ENCODE measurements at places on chromosomes 7 and 10.

DNA sequence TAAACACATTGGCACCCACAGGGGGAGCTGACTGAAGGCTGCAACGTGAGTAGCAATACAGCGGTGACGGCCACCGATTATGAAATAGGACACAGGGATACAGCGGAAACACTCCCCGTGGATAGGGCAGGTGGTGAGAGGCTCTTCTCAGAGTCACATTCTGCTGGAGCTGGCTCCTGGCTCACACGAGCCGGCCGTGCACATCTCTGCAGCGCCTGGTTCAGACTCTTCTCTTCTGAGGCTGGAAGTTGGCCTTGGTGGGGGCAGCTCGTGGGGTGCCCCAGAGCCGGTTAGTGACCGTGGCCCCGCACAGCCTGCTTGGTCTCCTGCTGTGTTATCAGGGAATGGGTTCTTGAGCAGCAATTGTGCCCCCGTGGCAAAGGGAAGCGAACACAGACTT, 61.3 kb upstream of the EN2 start:
- no peak for DNase-seq

GRCh38 chr10:33790521-33791271, 456.2 kb upstream of the NRP1 start:
- DNase-seq = peak; percentile 9

- no peak for DNase-seq
Observed at GRCh38 chr10:78143576-78143975, 109.9 kb downstream of the RPS24 start.

GRCh38 chr7:33640741-33641140, 264.6 kb upstream of the BMPER start:
- no peak for DNase-seq

- no peak for DNase-seq
Observed at GRCh38 chr10:31757831-31758230, 170.8 kb downstream of the ARHGAP12 start.

GRCh38 chr7:93374345-93374940, 142.3 kb downstream of the VPS50 start:
- peak; percentile 52 for DNase-seq

- DNase-seq = peak; percentile 57
Observed at GRCh38 chr10:35372329-35372728, 36.0 kb downstream of the CCNY start.

- DNase-seq = no peak
Observed at GRCh38 chr7:139426258-139427028, 57.0 kb downstream of the KLRG2 start.

- no peak for DNase-seq
Observed at GRCh38 chr10:78166261-78166660, 132.6 kb downstream of the RPS24 start.

GRCh38 chr10:44966129-44966815, 6.7 kb downstream of the RASSF4 start:
- no peak for DNase-seq

- peak; percentile 15 for DNase-seq
Observed at GRCh38 chr7:43362652-43363034, 220.3 kb upstream of the STK17A start.

GRCh38 chr10:22631185-22631584, 83.2 kb downstream of the PIP4K2A start:
- DNase-seq = no peak

- DNase-seq = no peak
Observed at GRCh38 chr10:61108915-61109314, 164.9 kb upstream of the RHOBTB1 start.

GRCh38 chr10:126846959-126847358, 58.3 kb upstream of the DOCK1 start:
- no peak for DNase-seq

DNA sequence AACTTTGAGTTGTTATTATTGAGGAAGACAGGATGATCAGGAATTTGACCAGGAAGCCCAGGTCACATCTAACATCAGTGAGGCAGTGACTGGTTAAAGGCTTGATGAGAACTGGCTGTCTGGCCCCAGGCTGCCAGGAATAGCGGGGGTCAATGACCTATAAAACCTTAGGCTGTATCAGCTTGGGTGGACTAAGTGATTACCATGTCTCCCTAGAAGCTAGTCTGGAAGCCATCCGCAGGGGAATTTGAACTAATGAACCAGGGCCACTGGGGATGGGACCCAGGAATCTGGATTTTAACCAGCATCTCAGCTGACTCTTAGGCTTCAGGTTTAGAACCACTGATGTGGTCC, 56.6 kb downstream of the BPGM start:
- DNase-seq = no peak

- peak; percentile 29 for DNase-seq
Observed at GRCh38 chr10:62373995-62374861, at the start of gene ZNF365. ZNF365 (plus strand) TSS chr10:62374369; CDS start chr10:62376194, 1,825 bp downstream.

DNA sequence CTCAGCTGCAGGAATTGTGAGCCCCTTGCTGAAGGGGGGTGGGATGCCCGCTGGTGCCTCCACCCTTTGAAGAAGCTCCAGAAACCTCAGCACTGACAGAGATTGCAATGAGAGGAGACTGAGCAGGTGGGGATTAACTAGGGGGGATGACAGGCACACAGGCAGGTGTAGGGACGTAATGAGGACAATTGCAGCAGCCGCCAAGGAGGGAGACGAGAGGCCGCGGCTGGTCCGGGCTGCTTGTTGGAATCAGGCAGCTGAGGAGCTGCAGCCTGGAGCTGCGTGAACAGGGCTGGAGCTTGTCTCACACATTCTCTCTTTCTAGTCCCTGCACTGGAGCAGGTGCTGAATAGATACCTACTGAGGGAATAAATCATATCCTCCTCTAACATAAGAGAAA, 122.0 kb upstream of the TCERG1L start:
- no peak for DNase-seq

DNA sequence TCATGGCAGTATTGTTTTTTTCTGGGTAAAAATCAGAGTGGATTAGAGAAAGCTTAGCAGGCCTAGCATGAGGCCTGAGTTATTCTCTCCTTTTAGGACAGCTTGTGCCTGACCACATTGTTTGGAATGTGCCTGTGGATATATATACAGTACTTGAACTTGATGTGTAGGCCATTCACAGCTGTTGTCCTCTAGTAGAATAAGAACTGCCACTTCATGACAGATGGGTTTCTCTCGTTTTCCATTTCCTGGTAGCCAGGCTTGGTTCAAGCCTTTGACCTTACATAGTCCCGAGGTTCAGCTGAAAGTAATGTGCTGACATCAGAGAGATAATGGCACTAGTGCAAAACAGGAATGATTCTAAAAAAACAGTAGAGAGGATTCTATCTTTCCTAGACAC, 473.9 kb downstream of the AUTS2 start:
- DNase-seq = peak; percentile 11

GRCh38 chr10:120980279-120981255, 129.4 kb downstream of the WDR11 start:
- no peak for DNase-seq

GRCh38 chr10:13206546-13207443, 27.4 kb downstream of the UCMA start:
- peak; percentile 63 for DNase-seq

DNA sequence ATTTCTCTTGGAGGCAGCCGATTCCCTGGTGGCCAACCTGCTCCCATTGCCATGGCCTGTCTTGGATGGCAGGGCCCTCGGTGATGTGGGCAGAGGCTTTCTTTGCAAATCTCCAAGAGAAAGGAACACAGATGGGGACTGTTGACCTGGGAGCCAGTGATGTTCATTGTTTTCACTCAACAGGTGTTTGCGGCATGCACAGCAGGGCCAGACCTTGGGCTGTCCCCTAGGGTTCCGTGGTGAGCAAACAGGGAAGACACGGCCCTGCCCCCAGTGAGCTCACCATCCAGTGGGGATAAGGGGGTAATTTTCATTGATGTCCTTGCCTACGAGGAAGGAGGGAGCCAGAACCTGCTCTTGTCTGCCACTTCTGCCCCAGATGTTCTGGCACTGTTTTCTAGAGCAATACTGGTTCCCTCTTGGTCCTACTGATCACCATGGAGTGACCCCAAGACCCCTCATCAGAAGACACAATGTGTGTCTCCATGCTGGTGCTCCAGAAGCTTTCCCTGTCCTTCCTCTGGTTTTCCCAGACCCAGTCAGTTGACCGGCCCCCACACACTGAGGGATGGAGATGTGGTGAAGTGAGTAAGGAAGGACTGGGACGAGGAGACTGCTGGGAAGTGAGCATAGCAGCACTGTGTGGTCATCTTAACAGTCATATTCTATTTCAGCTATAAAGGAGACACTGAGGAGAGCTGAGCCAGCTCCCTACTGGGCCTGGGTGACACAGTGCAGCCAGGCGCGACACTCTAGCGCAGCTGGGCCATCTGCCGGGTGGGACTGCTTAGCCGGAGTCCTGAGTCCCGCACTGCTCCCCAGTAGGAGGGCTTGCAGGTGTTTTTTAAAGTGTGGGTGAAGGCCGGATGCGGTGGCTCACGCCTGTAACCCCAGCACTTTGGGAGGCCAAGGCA, 20.4 kb upstream of the FIGNL1 start:
- no peak for DNase-seq

DNA sequence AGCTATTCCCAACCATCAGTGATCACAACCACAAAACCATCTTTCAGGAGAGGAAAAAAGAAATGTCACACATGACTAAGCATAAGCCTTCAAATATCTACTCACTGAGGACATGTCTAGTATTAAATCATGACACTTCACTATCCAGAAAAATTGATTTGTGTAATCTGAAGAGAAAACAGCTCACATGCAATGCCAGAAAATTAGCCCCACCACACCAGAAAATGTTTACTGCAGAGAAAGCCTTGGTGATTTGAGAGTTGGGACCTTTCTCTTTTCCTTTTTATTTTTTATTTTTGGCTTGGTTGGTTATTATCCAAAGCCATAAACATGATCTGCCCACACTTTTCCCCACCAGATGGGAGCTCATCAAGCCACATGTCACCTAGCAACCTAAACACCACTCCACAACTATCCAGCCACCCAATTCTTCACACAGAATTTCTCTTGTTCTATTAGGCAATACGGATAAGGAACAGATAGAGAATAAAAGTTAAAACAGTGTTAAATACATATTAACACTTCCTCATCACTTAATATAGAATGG, 3.1 kb downstream of the PARD3 start:
- no peak for DNase-seq

DNA sequence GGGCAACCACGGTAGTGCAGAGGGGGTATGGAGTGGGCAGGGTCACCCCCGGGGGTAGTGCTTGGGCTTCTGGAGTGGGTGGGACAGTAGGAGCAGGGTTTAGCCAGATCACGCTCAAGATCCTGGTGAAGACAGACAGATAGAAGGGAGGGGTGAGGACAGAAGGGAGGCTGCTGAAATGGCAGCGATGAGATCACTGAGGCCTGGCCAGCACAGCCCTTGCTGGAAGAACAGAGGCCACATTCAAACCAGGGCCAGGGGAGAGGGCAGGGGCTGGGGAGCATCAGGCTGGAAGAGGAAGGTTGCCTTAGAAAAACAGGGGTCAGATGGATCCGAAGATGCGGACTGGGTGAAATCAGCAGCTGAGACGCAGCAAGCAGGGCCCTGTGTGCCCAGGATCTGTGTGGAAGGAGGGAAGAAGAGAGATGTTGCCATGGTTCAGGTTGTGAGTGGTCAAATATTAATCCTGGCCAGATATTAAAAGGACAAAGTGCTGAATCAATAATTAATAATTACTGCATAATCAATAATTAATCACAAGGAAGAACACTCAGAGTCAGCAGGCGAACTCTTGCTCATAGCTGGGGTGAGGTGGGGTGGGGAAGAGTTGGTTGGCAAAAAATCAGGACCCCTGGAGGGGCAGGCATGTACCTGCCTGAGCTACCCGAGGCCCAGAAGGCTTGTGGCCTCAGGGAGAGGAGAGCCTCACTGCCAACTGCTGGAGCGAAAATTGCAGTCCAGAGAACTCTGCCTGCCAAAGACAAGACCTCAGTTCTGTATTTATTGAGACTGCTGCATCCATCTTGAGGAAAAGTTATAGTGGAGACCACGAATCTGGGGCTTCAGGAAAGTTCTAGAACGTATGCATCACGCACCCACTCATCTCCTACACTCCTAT, 105.7 kb downstream of the GRB10 start:
- no peak for DNase-seq

GRCh38 chr7:5795752-5796475, 14.5 kb upstream of the RNF216 start:
- no peak for DNase-seq

GRCh38 chr10:129627442-129627841, 160.4 kb downstream of the MGMT start:
- no peak for DNase-seq

DNA sequence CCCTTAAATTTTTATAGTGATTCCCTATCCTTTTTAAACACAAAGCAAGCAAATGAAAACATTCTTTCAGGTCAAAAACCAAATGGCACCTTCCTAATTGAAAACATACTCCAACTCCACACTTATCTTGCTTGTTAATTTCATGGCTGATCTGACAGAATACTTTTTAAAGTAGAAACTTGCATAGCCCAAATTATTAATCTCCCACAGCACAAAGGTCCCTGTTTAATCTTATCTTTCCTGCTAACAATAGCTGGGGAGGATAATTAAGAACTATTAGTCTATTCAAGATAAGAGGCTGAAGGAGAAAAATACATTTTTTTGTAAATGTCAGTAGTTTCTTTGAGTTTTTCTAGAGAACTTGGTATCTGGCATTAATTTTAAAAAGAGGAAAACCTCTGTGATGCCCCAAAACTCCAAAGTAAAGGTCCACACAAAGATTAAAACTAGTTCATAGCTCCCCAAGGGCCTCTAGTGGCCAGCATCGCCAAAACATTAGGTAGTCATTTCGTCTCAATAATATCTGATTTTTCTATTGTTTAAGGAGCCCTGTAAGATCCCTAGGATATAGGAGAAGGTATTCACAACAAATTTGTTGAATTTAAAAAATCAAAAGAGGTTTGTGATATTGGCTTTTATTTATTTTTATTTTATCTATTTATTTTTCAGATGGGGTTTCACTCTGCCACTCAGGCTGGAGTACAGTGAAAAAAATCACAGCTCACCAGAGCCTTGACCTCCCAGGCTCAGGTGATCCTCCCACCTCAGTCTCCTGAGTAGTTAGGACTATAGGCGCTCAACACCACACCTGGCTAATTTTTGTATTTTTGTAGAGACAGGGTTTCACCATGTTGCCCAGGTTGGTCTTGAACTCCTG, 14.7 kb downstream of the CDNF start:
- peak; percentile 38 for DNase-seq

DNA sequence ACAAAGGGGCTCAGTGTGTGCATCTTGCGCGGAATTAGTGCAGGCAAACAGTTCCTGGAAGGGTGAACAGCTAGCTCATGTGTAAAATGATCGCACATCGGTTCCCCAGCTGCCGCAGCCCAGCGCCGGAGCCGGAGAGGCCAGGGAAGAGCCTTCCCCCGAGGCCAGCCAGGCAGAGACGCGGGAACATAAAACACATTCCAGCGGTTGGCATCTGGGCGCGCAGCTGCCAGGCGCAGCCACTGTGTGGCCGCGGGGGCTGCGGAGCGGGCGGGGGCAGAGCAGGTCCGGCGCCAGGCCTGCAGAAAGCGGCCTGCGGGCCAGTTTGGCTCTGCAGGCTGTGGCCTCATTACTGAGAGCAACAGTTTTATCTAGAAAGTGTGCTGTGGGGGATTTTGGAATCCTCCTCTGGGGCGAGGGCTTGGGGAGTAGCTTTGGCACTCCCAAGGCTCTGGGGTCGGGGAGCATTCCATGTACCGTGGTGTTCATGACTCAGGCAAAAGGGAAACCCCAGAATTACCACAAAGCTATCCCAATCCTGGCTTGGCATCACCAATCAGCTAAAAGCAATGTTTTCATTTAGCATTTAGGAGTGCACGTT, 74.3 kb downstream of the SAMD9 start:
- peak; percentile 91 for DNase-seq
